ENCODE measurements at places on chromosomes 4 and X.

DNA sequence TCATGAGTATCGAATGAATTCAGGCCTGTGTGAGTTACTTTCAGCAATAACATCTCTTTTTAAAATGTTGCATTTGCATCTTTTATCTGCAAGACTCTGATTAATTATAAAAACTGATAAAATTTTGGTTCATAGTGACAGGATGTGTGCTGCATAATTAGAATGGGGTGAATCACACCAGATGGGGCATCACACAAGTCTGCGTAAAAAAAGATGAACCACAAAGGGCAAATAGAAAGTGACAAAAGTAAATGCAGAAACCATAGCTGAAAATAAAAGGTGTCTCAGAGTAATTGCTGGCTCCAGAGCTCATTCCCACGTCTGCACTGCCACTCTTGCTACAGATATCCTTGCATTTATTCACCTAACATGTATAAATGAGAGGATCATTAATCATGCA is 131.1 kb downstream of the HS3ST1 start:
- DNase-seq: no peak

DNA sequence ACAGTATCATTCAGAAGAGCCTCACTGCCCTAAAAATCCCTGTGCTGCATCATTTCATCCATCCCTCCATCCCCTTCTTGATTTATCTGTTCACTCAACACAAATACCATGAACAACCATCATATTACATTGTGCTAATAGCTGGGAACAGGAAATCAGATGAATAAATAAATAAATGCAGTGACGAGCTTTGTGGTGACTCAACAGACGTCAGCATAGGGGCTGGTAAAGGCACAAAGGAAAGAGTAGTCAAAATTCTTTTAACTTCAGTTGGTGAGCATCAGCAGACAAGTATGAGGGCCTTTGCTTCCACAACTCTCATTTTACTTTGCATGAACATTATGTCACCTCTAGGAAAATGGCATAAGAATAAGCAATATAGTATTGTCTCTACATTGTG is 65.5 kb downstream of the EDNRA start:
- no peak for DNase-seq

GRCh38 chr4:4647041-4647440 is 105.2 kb upstream of the STX18 start:
- no peak for DNase-seq

- no peak for DNase-seq
Measured at GRCh38 chr4:145019346-145019745, 78.7 kb downstream of the ANAPC10 start.

DNA sequence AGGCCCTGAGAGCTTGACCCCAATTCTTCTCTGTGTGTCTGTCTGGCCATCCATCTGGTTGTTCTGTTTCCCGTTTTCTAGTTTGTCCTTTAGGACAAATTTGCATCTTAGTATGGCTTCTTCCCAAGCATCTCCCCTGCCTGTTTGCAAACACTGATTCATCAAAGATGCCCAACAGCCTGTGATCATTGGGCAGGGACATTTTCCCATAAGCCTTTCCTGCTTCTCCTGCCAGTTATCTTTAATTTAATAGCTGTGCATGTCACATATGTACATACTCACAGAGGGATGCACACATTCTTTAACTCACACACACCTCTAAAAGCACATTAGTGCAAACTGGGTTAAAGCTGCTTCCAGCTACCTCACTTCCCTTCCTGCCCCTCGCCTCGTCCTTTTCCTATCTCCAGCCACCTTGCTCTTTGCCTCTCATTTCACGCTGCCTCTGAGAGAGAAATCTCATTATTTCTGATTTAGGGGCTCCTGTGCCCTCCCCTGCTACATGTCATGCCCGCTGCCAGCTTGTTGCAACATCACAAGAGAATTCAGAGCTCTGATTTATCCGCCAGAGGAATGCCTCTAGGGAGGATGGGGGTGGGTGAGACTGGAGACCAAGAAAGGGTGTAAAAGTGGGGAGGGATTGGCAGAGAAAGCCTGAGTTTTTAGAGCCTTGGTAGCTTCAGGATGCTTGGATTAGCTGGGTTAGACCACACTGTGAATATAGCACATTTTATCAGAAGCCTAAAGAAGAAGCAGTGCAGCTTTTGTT is 100.6 kb downstream of the NHS start:
- no peak for DNase-seq

- no peak for DNase-seq
Measured at GRCh38 chr4:139606579-139607501, 50.8 kb upstream of the SETD7 start.

- DNase-seq: no peak
Measured at GRCh38 chrX:39602195-39602594, 495.6 kb downstream of the BCOR start.

- no peak for DNase-seq
Measured at GRCh38 chrX:155899366-155899765, 18.2 kb downstream of the VAMP7 start.

DNA sequence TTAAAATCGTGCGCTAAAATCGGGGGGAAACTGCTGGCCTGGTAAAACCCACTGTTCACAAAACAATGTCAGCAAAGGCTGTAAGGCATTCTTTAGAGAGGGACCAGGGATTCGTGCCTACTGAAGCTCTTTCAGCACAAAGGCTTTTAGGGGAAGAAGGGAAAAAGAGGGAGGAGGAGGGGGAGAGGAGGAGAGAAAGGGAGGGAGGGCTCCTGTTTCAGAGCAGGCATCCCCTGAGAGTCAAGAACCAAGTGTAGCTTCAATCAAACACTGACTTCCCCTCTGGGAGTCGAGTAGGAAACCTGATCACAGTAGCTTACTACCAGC is 9.5 kb downstream of the BCOR start:
- no peak for DNase-seq

GRCh38 chr4:7818399-7818911 is 121.2 kb downstream of the AFAP1 start:
- no peak for DNase-seq

DNA sequence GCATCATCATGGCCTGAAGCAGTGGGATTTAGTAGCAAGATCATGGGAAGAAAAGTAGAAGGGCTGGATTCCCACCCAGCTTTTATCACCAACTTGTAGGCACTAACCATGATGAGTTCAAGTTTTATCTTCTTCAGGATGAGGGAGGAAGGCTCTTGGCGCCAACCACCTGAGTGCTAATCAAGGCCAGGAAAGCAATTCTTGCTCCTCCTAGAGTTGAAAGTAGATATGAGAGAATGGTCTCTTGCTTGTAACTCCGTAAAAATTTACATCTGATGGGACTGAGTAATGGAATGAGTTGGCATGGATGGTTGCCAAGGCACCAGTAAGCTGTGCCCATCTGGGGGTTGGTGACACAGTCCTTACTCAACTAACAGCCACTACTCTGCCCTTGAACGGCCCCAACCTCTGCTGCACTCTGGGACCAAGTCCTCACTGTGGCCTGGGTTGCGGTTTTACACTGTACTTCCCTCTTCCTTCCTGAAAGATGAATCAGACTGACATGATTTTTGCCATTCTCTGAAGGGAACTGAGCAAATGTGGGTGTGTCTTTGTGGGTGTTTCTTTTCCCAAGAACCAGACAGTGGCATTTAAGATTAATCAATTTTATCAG is 39.4 kb upstream of the NDP start:
- no peak for DNase-seq

DNA sequence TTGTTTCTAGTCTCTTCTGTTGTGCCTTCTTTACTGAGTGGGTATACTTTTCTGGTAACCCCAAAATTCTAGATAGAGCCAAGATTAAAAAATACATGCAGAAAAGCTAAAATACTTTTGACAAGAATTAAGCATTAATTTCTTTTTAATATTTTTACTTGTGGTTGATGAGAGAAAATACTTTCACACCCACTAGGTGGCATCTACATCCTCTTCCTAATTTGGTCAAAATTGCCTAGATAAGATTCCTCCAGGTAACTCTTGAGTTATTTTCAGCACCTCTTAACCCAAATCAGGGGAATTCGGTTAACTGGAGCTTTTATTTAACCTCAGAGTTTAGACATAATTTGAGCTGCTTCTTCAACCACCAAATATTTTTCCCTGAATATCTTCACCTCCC is 28.4 kb upstream of the COX7B2 start:
- no peak for DNase-seq

DNA sequence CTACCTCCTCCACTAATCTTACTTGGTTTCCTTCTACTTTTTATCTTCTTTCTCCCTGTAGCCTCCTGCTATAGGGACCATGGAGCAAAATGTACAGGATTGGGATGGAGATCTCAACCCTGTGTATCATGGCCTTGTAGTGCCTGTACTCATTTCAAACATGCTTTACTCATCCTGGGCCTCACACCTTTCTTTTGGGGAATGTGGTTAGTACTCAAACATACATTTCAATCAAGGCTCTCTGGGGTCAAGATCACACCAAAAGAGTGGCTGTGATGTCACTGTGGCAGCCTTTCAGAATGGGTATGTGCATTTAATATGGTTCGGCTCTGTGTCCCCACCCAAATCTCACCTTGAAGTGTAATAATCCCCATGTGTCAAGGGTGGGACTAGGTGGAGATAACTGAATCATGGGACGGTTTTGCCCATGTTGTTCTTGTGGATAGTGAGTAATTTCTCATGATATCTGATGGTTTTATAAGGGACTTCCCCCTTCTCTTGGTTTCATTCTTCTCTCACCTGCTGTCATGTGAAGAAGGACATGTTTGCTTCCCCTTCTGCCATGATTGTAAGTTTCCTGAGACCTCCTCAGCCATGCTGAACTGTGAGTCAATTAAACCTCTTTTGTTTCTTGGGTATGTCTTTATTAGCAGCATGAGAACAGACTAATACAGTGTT is 205.1 kb downstream of the RASL11B start:
- DNase-seq: no peak

DNA sequence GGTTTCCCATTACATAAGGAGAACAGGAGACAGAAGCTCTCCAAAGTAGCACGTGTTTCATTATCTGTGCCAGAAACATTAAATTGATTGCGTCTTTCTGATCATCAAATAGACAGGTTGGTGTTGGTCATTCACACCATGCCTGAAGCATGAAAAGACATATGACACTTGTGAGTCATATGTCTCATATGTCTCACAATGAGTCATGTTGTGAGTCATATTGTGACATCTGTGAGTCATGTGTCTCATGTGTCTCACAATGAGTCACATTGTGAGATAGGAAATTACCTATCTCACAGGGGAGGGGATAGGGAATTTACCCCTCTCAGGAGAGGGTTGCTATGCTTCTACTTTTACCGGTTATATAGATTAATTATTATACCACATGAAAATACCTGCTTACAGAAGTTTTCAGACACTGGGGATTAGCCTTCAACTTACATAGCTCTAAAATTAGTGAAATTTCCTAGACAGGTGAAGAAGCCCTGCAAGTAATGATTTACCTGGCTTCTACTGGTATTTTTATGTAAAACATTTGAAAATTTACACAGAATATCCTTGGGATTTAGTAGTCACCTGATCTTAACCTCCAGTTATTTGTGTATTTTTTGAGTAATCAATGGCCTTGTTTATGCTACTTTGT is 80.8 kb downstream of the NPFFR2 start:
- no peak for DNase-seq

- no peak for DNase-seq
Measured at GRCh38 chr4:106893395-106893881, 142.7 kb downstream of the DKK2 start.

GRCh38 chrX:155968326-155968661 is 29.2 kb upstream of the IL9R start:
- no peak for DNase-seq

GRCh38 chr4:70713453-70714078 is 8.2 kb upstream of the RUFY3 start:
- no peak for DNase-seq

DNA sequence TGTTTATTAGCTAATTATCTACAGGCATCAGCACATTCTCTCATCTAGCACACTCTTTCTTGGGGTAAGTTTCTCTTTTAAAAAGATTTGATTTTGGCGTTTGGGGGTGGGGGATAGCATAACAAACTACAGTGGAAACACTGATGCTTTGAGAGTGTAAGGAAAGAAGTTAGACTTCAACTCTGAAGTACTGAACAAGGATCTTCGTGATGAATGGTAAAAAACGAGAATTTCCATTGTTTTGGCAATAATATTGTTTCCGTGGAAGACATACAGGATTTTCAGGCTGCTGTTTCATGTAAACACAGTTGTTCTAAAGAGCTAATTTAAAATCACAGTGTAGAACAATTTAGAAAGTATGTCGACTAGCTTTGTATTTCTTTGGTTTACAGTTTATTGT is 451 bp downstream of the LPAR4 start:
- no peak for DNase-seq

DNA sequence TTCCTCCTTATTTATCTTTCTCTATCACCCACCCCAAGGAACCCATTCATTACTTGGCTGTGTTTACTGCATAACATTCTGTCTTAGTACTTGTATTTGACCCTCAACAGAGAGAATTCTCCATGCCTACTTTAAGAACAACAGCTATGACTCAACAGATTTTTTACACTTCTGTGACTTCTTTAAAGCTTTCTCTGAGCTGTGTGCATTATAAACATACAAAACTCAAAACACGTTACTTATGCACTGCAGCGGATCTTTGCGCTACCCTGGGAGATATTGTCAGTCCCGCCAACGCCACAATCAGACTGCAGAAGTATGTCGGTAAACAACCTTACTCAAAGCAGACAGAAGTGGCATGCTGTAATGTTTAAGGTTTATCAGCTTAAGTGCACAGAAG is 35.1 kb downstream of the PRKX start:
- no peak for DNase-seq

DNA sequence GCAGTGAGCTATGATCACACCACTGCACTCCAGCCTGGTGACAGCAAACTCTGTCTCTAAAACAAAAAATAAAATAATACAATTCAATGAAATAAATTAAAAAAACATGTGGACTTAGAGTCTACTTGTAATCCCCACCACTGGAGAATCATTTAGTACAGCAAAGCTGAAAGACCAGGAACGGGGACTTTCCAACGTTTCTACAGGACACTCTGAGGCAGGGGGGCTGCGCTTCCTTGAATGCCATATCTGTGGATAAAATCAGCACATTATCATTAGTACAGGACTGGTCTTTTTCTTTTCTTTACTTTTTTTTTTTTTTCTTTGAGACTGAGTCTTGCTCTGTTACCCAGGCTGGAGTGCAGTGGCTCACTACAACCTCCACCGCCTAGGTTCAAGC is 124.8 kb downstream of the MXRA5 start:
- DNase-seq: no peak

GRCh38 chrX:136166221-136166855 is 19.0 kb downstream of the FHL1 start:
- DNase-seq: no peak

GRCh38 chr4:112287258-112287989 is 1.7 kb upstream of the TIFA start:
- no peak for DNase-seq

- DNase-seq: no peak
Measured at GRCh38 chrX:3963980-3964379, 250.5 kb upstream of the PRKX start.

GRCh38 chrX:47327902-47328301 is 42.5 kb upstream of the ZNF157 start:
- no peak for DNase-seq

DNA sequence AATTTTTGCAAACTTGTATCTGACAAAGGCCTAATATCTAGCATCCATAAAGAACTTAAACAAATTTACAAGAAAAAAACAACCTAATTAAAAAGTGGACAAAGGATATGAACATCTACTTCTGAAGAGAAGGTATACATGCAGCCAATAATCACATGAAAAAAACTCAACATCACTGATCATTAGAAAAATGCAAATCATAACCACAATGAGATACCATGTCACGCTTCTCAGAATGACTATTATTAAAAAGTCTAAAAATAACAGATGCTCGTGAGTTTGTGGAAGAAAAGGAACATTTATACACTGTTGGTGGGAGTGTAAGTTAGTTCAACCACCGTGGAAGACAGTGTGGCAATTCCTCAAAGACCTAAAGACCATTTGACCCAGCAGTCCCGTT is 24.0 kb downstream of the CEP44 start:
- DNase-seq: no peak

- DNase-seq: no peak
Measured at GRCh38 chr4:8688041-8688907, 95.7 kb downstream of the CPZ start.
